H7 (cell line): ENCODE measurements at places on chromosomes 11 and 22.

- no peak for DNase-seq
These were observed 179.0 kb upstream of the LARGE1 start for GRCh38 chr22:34099278-34099677.

DNA sequence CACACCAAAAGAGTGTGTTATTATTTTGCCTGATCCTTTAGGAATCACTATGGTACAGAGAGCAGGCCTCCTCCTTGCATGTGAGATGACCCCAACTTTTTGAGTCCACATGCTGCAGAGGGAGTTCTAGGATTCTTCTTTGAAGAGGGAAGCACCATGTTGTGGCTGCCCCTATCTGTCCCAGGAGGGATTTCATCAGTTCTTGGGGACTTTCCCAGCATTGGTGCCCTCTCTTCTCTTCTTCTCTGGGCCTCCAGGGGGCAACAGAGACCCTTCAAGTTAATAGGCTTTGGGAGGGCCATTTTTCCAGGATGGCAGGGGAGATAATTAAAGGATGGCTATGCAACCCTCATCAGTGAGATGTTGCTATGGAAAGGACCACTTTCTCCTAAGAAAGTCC is 3.6 kb downstream of the MMP1 start:
- DNase-seq: peak; percentile 41

- no peak for DNase-seq
These were observed 114.4 kb downstream of the FBXO7 start for GRCh38 chr22:32589007-32589406.

GRCh38 chr11:116835791-116836631 is 1.4 kb downstream of the APOA1 start:
- peak; percentile 93 for DNase-seq

DNA sequence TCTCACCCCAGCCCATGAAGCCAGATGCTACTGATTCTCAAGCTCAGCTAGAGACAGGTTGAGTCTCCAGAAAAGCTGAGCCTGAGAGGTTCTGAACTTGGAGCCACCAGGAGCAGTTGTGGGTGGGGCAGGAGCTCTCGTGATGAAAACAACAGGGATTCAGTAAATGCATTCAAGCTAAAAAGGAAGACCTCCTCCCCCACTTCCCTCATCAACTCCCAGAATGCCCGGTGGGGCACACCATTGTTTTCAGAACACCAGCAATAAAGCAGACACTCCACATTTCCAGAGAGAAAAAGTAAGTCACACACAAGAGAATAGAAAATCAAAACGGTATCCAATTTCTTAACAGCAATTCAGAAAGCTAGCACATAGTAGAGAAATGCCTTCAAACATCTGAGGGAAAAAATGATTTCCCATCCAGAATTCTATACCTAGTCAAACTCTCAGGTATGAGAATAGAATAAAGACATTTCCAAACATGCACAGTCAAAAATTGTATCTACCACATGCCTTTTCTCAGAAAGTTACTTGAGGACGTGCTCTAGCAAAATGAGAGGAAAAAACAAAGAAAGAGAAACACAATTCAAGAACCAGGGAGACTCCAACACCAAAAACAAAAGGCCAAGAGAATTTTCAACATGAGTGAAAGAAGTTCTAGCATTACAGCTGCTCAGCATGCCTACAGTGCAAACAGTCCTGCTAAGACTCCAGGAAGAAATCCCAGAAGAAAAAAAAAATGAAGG is 56.8 kb downstream of the CDKN1C start:
- DNase-seq: no peak
